ENCODE measurements at places on chromosomes 5 and 9.
A peak's percentile ranks its signal among the peaks of the same experiment; 100 is the strongest.

GRCh38 chr9:121708768-121709488, 57.5 kb downstream of the DAB2IP start:
- no peak for DNase-seq

GRCh38 chr9:20351715-20352114, 270.6 kb downstream of the MLLT3 start:
- DNase-seq = no peak

GRCh38 chr9:73074176-73074708, 77.4 kb upstream of the ANXA1 start:
- peak; percentile 29 for DNase-seq

DNA sequence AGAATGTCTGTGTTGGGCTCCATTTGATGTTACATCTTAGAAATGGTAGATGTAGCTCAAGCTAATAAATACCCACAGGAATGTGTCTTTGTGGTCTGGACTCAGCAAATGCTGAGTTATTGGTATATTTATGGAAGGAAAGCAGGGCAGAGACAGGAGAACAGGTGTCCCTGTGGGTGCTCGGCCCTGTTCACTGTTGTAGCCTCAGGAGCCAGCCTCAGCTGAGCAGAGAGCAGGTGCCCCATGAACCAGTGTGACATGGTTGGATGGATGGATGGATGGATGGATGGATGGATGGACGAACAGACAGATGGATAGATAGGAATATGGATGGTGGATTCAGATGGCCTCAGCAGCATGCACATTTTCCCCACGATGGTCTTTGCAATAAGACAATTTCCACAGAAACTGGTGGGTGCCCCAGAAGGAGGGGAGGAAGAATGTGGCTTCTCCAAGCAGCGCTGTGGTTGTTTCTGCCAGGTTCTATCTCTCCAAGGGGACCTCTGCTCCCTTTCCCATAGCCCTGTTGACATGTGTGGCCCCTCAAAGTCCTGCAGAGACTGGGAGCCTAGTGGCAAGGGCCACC, 8.2 kb upstream of the IRF1 start:
- DNase-seq = no peak

DNA sequence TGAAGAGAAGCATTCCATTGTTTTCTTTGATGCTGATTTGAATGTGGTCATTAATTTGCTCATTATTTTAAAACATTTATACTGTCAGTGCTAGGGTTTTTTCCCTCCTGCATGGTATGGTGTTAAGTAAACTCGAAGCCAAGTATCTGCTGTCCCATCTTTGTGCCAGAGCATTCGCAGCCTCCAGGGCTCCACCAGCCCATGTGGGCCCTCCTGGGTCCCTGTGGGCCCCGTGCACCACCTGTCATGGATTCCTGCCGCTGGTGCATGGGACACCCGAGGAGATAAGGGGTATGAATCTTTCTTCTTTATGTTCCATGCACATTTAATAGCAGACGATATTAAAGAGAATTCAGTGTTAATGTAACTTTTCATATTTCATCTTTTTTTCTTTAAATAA, 95.1 kb downstream of the TRIO start:
- DNase-seq = no peak

DNA sequence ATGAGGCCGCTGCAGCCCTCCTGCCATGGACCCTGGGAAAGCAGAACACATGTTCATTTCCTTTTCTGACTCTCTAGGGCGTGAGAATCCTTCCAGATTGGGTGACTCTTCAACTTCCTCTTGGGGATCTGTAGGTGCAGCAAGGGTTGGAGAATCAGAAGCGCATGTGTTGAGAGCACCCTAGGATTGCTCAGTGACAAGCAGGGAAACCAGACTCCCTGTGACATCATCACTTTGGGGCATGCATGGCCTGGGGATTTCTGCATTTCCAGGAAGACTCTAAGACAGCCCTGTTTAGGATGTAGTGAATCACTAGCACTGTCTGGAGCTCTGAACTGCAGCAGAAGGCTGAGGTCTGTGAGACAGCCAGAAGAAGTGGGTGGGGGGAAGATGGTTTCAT, 15.1 kb upstream of the LCP2 start:
- peak; percentile 87 for DNase-seq

DNA sequence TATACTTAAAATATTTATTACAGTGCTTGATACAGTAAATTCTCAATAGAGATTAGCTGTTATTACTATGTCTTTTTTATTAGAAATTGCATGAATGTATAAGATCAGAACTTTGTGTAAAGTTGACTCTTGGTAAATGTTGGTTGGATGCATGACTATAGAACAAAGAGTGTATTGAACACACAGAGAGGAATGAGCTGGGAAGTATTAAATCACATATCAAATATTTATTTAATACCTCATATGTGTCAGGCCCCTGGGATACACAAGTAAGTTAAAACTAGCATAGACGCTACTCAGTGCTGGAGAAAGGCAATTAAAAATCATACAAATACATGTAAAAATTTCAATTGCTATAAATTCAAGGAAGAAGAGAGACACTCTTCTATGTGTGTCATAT, 550.7 kb upstream of the TLE4 start:
- no peak for DNase-seq
